ENCODE measurements at places on chromosomes 6 and 20.
A peak's percentile ranks its signal among the peaks of the same experiment; 100 is the strongest.

DNA sequence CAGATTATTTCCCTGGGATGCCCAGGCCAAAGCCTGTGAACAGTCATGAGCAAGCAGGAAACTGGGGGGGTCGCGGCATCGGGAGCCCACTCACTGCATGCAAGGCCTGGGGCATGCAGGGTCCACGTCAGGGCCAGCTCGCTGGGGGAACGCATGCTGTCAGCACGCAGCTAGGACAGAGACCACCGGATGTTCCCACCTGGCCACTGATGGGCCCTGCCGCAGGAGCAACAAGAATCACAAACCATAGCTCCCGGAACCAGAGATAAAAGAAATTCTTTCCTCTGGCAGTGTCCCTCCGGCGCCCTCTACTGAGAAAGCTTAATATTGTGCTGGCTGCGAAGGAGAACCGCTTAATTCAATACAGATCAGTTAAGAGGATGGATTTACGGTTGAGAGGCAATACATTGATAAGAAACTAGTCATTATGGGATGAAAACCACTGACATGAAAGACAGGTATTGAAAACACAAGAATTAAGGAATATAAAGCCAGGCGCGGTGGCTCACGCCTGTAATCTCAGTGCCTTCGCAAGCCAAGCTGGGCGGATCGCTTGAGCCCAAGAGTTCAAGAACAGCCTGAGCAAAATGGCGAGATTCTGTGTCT, 32.6 kb downstream of the C6orf15 start:
- DNase-seq, result peak; percentile 72

DNA sequence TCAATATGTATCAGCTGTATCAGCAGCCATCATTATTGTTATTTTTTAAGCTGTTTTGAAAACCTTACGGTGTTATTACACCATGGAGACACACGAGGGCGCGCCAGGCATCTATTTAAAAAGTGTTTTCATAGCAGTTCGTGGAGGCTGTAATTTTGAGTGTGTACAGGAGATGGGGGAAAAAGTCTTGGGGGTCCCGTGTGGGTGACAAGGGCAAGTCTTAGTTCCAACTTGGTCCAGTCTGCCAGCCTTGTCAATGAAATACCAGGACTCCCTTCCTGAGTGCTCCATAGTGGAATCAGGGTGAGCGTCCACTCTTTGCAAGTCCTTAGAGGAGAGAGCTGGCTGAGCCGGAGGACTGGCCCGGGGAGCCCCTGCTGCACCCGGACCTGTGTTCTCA, 43.3 kb downstream of the SLC2A10 start:
- peak; percentile 68 for DNase-seq

GRCh38 chr6:10569392-10570127, 48.4 kb downstream of the GCNT2 start:
- no peak for DNase-seq

GRCh38 chr6:157406661-157407060, 25.7 kb downstream of the ZDHHC14 start:
- no peak for DNase-seq

DNA sequence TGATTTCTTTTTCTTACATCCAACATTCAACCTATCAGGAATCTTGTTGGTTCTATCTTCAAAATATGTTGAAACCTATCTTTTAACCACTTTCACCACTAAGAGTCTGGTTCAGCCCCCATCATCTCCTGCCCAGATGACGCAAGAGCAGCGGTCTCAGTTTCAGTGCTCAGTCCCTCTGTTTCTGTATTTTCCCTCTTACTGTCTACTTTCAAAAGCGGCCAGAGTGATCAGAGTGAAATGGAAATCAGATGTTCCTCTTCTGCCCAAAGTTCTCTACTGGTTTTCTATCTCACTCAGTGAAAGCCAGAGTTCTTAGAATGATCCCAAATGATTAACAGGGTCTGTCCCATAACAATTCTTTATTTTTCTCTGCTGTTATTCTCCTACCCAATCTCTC, 147.9 kb upstream of the PDE7B start:
- no peak for DNase-seq

DNA sequence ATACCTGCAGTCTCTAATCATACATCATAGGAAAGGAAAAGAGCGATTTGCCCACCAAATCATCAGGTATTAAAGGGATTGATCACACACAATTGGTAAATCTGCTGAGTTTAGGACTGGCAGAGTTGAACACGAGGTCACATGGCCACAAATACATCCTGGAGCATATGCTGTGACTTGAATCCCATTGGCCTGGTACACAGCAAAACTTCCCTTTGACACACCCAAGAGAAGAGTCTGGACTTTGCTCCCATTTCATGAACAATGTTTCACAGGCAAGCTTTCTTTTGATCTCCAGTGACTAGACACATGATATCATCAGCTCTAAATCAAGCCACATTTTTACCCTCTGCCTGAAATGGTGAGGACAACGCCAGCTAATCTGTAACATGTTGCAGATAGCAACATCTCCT, 117.9 kb downstream of the ISM1 start:
- DNase-seq, result no peak

GRCh38 chr6:131954059-131954774, 3.0 kb upstream of the CCN2 start:
- DNase-seq, result no peak

DNA sequence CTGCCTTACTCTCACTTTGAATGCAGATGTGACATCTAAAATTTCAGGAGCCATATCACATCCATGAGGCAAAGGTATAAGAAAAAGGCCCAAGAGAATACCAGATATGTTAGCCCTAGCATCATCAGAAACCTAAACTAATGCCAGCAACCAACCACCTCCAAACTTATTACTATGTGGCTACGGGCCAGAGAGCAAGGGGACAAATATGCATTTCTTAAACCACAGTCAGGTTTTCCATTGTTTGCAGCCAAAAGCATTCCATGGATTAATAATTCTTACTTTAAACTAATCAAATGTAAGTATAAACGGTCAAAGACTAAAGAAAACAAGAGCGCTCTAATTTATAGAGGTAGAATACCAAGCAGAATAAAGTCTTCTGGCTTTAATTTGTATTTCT, 84.7 kb downstream of the TASP1 start:
- no peak for DNase-seq

DNA sequence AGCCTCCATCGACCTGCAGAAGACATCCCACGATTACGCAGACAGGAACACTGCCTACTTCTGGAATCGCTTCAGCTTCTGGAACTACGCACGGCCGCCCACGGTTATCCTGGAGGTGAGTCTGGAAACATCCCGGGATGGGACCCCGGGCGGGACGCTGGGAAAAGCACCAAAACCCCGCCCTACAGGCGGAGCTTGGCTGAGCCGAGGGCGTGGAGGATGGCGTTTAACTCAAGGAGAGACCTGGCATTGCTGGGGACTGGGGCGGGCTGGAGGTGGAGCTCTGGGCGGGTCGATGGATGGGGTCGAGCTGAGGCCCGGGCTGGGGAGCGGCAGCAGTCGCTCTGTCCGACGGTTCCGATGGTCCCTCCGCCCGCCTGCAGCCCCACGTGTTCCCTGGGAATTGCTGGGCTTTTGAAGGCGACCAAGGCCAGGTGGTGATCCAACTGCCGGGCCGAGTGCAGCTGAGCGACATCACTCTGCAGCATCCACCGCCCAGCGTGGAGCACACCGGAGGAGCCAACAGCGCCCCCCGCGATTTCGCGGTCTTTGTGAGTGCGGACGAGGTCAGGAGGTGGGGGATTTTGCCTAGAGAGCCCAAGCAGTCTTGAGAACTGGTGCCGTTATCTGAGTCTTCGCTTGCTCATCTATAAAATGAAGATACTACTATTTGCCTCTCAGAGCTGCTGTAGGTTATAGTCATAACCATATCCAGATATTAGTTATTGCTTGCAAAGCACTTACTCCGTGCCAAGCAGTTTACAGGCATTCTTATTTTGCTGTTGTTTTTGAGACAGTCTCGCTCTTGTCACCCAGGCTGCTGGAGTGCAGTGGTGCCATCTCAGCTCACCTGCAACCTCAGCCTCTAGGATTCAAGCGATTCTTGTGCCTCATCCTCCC, 3.8 kb downstream of the SPAG4 start:
- peak; percentile 69 for DNase-seq

DNA sequence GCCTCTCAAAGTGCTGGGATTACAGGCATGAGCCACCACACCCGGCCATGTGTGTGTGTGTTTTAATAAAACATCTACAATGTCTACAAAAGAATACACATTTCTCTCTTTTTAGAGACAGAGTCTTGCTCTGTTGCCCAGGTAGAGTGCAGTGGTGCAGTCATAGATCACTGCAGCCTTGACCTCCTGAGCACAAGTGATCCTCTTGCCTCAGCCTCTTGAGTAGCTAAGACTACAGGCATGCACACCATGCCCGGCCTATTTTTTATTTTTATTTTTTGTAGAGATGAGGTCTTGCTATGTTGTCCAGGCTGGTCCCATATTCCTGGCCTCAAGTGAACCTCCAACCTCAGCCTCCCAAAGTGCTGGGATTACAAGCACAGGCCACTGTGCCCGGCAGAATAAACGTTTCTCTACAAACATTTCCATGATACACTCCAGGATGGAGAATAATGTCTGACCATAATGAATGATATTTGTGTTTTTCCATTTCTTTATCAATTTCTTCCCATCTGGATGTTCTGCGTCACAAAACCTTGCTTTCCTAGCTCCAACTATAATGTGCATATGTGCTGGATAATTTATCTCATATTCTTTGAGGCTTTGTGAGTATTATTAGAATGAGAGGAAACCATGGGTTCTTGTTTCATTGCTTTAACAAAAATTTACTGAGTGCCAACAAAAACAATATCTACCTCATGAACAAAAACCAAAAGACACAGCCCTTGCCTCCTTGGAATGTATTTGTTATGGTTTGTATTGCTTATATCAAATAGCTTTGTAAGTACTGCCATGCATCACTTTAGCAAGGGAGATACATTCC, 28.6 kb upstream of the CCN2 start:
- no peak for DNase-seq

- peak; percentile 65 for DNase-seq
Measured at GRCh38 chr20:51306521-51307358, 235.8 kb downstream of the NFATC2 start.

GRCh38 chr6:117138425-117138824, 126.9 kb upstream of the VGLL2 start:
- DNase-seq, result no peak

GRCh38 chr6:33139596-33140206, 52.6 kb downstream of the COL11A2 start:
- no peak for DNase-seq

DNA sequence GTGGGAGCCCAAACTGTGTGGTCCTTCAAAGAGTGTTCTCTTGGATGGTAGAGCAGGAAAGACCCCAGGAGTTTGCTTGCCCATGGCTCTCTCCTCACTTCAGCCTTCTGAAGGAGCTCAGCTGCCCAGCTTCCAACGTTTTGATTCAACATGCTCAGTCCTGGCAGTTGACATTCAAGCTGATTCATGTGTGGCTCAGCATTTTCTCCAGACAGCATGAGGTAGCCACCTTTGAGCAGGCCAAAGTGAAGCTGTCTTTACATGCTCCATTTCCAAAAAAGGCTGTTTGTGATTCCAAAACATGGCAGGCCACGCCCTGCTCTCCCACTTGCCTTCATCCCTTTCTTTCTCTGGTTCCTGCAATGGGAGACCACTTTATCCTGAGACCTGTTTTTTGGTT, 280.2 kb downstream of the TBC1D7 start:
- DNase-seq, result no peak

GRCh38 chr6:108115598-108116058, 41.1 kb upstream of the OSTM1 start:
- no peak for DNase-seq

GRCh38 chr20:2006452-2007361, 12.8 kb upstream of the PDYN start:
- peak; percentile 21 for DNase-seq

- no peak for DNase-seq
Measured at GRCh38 chr6:27049863-27050781, 197.4 kb upstream of the PRSS16 start.

Measured in naive thymus-derived CD8-positive, alpha-beta T cell (primary cell).